ENCODE measurements at places on chromosomes 6 and 20. TPM values are rescaled to one million over a fixed set of nuclear protein-coding genes. Genes with fewer than 3 reads are reported as not detected.
A peak's percentile ranks its signal among the peaks of the same experiment; 100 is the strongest.

OPRM1 gene
- 3.1 TPM for total RNA-seq

DNA sequence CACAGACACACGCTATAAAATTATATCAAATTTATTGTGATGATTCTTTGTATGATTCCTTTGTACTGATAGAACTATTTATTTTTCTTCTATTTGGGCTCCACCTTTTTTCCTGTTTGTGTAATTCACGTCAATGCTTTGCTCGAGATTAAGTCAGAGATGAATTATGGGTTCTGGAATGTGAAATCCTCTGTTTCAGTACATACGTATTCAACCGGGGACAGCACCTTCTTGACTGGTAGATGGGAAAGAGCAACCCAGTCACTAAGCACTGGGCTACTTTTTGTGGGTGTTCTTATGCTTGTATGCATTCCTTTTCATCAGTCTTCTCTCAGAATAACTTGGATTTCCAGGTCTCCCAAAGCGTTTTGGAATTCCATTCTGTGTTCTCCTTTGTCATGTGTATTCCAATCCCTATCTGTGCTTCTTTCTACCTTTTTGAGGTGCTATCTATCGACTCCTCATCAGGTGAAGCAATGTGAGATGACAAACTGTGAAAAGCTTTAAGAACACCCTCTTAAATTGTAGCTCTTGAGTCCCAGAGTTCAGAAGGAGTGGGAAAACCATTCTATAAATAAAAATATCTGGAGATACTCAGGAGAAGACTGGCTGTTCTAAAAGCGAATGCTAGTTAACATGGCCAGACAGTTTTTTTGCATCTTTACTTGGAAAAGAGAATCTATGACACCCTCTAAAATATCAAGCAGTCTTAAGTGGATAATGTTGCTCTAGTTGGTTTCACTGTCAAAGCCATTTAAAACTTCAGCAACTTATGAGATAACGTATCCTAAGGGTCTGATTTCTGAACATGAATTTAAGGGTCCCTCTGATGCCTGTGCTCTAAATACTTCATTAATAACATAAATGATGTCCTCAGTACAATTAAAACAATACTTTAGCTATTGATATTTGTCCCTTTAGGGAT lies 197.7 kb upstream of the PREP start:
- no peak overlapping the region for H3K4me3 ChIP-seq
- H3K4me1 ChIP-seq, result no peaks in the 10 kb centered on the region
- DNase-seq, result no peak
- H3K36me3 ChIP-seq, result no peaks in the 10 kb centered on the region

GRCh38 chr20:41078329-41078728 lies 49.7 kb downstream of the TOP1 start:
- peaks cover 19% of the 10 kb centered on the region for H3K4me1 ChIP-seq
- H3K27me3 ChIP-seq, result no peaks in the 10 kb centered on the region
- H3K27ac ChIP-seq, result peak overlapping the region; percentile 21
- DNase-seq, result peak; percentile 43

GRCh38 chr20:46089167-46089416 lies 670 bp downstream of the NCOA5 start:
- no peaks in the 10 kb centered on the region for H3K27me3 ChIP-seq
- DNase-seq, result no peak
- no peaks in the 10 kb centered on the region for H3K36me3 ChIP-seq
- H3K4me1 ChIP-seq, result peaks cover 44% of the 10 kb centered on the region

DNA sequence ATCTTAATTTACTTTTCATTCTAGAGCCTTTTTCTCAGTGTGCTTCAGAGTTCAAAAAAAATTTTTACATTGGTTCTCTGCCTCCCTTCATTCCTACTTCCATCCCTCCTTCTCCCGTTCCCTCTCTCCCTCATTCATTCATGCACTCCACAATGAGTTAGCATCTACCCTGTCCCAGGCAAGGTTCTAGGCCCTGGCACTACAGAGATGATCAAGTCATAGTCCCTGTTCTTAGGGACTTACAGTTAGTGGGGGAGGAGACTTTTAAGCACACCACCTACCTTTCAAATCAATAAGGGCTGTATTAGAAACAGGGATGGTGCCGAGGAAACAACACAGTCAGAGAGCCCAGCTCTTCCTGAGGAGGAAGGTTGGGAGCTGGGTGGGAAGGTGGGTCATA lies 40.3 kb downstream of the MAP3K5 start:
- no peak for DNase-seq
- H3K4me1 ChIP-seq, result peaks cover 45% of the 10 kb centered on the region
- H3K36me3 ChIP-seq, result no peaks in the 10 kb centered on the region

Data from body of pancreas (tissue), 4 donors.